Kidney epithelial cell (primary cell): ENCODE measurements at places on chromosomes 2 and 18.

- no peak for DNase-seq
These were observed 6.6 kb upstream of the ASNSD1 start for GRCh38 chr2:189654641-189655040.

DNA sequence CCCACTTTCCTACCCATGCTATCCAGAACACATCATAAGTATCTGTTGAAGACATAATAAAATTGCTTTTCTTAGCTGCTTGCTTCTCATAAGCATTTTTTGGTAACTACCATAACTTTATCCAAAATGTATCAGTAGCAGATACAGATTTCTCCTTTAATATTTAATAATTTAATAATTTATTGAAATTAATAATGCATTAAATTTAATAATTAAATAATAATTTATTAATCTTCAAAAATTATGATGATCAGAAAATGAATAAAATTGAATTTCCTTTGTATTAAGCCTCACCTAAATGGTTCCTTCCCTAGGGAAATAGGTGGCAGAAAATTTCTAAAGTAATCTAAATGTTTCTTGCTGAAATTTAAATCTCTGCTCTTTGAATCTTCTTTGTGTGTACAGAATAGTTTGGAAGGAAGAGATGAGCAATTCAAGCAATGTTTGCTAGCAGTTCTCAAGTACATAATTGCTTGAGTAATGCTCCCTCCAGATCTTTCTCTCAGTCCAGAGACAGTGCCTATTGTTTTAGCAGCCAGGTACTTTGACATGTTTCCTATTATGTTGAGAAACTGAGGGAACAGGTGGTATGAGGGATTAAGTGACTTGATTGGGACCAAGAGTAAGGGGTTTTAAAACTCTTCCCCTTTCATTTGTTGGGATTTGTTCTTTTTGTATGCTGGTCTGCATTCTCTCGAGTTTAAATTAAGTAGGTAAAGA lies 123.1 kb upstream of the CYP26B1 start:
- no peak for DNase-seq

DNA sequence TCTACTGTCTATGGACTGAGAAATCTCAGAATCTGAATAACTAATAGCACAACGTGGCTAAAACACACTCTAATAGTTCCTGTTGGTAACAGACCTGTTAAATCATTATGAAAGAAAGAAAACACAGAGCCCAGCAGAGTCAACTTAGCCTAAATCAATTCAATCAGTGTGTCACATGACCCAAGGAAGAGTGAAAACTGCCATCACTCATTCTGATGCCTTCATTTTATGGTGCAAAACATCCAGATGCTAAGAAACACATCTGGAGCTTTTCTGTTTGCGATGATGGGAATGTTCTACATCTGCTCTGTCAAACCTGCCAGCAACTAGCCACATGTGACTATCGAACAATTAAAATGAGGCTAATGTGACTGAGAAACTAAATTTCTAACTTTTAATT lies 295.7 kb upstream of the TRIB2 start:
- no peak for DNase-seq

DNA sequence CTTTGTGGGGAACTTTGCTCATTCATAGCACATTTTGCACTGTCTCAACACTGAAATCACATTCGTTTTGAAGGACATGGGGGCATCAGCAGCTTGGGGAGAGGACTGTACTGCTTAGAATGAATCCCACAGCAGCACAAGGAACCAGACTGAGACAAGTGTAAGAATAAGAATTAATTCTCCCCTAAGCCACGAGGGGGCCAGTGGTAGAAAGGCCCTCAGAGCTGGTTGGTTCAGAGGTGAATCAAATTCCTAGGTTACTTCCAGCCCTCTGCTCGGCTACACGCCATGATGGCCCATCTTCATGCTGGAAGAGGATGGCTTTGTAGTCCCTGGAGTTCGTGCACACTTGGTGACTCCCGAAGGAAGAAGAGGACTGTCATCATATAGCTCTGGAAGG lies 12.0 kb upstream of the MC5R start:
- DNase-seq: no peak

DNA sequence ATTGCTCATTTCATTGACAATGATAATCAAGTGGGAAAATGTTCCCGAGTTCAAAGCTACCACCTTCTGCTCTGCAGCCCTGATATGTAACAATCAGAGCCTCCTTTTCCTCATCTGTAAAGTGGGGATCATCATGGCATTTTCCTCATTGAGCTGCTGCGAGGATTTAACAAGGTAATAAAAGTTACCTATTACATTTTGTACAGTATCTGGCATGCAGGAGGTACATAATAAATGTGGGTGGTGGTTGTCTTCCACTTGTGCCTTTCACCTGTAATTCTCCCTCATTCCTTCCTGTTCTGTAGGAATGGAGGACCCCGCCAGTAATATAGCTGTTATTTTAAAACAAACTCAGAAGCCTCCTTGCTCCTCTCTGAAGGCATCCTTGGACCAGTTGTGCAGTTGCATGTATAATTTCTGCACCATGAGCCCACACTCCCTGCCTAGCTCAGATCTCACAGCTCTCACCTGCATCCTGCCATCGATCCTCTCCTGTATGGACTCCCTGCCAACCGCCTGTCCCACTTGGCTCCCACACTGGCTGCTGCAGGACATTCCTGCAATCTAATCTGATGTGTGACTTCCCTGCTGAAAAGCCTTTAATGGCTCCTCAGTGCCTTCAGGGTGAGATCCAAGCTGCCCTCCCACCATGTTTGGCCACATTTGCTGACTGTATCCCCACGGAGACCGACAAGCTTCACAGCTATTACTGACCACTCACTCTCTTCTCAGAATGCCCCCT lies 350.4 kb downstream of the EN1 start:
- no peak for DNase-seq

DNA sequence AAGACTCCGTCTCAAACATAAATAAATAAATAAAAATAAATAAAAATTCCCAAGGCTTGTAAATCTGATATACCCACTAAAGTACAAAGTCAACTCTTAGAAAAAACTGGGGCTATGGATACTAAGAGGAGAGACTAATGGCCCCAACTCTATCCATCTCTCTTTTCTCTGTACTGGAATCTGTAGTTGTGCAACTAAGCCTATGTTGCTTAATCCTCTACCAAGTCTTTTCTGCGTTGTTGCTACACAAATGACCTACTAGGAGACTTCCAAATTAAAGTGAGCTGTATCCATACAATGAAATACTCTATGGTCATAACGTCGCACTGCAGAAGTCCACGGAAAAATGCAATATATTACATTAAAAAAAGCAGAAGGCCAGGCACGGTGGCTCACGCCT lies 8.1 kb downstream of the MRPS5 start:
- DNase-seq: no peak

DNA sequence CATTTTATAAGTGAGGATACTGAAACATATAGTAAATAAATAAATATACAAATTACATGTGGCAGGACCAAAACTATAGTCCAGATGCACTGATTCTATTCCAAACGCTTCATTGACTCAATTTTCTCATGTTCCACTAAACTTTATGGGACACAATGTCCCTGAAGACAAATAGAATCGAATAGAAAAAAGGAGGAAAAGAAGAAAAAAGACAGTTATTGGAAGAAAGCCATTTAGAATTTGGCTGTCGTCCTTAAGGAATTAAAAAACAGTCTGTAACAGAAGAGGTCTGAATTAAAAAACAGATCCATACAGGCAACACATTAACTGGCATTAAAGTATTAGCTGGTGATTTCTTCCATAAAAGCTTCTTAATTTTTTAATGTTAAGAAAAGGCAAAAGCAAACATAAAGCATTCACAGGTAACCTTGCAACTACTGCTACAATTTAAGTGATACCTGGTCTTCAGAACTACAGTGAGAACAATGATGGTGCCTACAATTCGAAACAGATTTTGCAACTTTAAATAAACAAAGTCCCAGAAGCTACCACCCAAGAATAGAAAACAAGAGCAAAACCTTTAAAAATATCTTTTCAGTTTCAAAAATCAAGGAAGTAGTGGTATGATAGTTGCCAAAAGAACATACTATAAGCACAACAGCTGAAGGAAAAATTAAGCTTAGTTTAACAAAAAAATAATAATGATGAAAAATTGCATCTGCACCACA lies 17.4 kb upstream of the CHAC2 start:
- DNase-seq: no peak

DNA sequence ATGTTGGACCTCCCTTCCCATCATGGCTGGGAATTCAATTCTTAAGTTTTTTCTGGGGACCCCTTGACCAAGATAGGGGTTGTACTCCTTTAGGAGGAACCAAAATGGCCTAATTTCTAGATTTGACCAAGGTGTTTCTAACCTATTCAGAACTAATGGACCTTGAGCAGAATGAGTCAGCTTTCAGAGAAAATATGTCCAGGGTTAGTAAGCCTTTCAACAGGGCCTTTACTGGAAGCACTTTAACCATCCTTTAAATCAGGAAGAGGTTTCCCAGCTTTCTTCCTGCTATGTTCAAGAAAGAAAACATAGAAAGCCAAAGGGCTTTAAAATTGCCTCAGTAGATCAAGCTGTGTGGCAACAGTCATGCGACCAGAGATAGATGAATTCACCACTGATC lies 1184.9 kb upstream of the ACVR2A start:
- no peak for DNase-seq

GRCh38 chr18:79397830-79398761 lies 2.4 kb downstream of the NFATC1 start:
- DNase-seq: no peak

DNA sequence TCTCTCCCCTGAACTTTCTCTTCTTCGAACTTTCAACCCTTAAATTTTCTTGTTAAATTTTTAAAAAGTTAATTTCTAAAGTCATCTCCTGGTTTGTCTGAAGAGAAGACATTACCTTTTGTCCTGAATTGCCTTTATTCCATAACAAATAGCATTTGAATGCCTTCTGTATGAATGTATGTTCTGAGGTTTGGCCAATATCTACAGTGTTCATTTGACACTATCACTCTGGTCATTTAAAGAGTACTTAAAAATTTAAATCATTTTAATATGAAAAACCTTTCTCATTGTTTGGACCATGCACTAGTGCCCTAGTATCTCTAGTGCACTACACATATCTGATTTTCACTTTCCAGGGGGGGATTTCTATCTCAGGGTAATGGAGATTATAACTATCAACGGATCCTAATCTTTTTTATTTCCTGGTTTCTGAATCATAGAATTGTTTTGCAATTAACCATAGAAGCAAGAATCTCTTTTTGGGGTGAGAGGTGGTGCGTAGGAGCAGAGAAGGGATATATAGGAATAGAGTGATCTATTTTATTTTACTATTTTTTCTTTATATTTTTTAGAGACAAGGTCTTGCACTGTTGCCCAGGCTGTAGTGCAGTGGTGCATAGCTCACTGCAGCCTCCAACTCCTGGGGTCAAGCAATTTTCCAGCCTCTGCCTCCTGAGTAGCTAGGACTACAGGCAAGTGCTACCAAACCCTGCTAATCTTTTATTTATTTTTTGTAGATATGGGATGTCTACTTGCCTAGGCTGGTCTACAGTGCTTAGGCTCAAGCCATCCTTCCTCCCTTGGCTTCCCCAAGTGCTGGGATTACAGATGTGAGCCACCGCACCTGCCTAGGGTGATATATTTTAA lies 25.5 kb downstream of the TANC1 start:
- no peak for DNase-seq

DNA sequence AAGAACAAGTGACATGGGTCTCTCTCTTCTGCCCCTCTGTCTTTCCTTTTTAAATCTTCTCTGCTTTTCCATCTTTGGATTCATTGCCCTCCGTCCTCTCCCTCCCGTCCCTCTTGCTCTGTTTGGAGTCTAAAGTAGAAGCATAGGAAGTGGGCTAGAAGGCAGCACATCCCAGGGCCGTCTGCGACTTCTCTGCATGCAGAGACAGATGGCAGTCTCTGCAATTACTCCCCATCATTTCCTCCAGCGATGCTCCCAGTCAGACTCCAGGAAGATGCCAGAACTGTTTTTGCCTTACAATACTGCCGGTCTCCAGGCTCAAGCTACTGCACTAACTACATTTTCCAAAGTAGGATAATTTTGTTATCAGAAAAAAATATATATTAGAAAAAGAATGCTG lies 35.2 kb upstream of the LPIN2 start:
- DNase-seq: no peak

DNA sequence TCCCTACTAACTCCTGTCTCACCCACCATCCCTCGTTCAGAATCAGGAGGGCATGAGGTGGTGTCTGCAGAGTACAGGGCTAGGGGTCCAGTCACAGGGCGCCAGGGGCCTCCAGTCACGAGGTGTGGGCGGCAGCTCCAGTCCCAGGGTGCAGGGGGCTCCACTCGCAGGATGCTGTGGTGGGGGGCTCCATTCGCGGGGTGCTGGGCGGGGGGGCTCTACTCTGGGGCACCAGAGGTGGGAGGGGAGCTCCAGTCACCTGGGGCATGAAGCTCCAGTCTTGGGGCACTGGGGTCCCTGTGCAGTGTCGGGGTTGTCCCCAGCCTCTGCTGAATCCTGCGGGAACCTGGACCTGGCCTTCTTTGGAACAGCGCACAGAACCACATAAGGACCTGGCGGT lies 66.0 kb downstream of the EIPR1 start:
- DNase-seq: no peak
